ENCODE measurements at places on chromosomes 16 and 17.

DNA sequence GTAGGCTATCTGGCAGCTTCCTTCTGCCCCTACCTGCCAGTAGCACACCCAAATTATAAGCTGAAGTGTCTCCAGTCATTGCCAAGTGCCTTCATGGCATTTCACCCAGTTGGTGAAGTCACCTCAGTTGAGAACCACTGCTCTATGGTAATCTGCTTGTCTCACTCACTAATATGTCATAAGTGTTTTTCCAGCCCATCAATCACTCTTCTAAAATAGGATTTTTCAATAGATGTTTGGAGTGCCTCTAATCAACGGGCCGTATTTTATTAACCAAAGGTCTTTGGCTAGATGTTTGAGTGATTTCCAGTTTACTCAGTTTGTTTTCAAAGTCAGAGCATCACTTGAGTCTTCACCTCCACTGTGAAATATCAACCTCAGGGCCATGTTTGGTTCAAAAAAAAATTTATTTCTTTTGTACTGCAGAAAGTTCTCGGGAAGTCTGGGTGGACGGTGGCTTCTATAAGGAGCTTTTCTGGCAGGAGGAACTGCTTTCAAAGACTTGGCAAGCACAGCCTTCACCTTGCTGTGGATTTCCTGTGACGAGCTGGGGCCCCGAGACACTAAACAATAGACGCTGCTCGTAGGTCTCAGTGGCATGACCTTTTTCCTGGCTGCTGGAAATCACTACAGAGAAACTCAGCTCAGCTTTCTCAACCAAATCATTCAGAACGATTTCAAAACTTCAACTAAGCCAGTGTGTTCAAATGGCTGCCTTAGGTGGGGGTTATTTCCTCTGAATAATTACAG is 95.2 kb upstream of the FOXF1 start:
- no peak for DNase-seq

- no peak for DNase-seq
Observed at GRCh38 chr17:1963250-1963649, 61.9 kb downstream of the RTN4RL1 start.

DNA sequence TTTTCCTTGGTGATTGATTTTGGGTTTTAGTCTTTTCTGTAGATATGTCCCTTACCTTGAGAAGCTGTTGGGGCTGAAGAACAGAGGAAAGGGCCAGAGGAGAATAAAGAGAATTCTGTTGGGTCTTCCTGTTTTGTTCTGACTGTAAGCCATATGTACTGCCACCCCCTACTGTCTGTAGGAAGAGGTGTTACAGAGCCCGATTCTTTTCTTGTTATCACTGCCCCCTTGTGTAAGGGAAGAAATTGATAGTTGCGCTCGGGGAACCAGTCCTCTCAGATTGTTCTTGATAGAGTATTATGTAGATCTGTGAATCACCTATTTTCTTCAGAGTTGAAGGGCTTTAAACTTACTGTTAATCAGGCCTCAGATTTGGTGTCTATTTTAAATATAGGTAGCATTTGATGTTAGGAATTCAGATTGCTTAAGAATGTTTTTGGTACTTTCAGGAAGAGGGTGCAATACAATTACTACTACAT is 2.4 kb downstream of the TANC2 start:
- DNase-seq: no peak

- peak; percentile 24 for DNase-seq
Observed at GRCh38 chr16:57266531-57267260, 17.8 kb downstream of the PLLP start.

DNA sequence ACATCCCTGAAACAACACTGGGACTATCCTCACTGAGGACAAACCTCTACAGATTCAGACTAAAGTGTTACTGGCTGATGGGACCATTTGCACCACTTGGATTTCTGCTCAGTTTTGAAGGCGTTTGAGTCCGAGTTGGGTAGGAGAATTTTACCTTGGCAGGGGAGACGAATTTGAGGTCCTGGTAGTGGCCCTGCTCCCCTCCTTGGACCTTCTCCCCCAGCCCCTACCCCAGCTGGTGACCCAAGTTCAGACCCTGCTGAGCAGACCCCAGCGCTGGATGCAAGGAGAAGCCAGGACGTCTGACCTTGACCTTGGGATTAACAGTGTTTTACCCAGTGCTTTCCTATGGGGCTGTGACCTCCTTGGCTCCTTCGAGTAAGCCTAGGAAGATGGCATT is 13.6 kb downstream of the CACNG5 start:
- no peak for DNase-seq

DNA sequence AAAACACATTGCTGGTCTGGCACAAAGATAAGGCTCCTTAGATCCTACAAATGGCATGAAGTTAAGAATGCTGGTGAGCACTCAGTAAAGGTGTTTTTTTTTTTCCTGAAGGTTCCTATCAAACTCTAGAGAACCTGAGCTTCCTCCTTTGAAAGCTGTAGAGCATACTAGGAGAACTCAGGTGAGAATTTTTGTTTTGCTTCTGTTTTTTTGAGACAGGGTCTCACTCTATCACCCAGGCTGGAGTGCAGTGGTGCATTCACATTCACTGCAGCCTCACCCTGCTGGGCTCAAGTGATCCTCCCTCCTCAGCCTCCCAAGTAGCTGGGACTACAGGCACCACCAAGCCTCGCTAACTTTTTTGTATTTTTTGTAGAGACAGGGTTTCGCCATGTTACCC is 21.0 kb upstream of the CIITA start:
- no peak for DNase-seq

DNA sequence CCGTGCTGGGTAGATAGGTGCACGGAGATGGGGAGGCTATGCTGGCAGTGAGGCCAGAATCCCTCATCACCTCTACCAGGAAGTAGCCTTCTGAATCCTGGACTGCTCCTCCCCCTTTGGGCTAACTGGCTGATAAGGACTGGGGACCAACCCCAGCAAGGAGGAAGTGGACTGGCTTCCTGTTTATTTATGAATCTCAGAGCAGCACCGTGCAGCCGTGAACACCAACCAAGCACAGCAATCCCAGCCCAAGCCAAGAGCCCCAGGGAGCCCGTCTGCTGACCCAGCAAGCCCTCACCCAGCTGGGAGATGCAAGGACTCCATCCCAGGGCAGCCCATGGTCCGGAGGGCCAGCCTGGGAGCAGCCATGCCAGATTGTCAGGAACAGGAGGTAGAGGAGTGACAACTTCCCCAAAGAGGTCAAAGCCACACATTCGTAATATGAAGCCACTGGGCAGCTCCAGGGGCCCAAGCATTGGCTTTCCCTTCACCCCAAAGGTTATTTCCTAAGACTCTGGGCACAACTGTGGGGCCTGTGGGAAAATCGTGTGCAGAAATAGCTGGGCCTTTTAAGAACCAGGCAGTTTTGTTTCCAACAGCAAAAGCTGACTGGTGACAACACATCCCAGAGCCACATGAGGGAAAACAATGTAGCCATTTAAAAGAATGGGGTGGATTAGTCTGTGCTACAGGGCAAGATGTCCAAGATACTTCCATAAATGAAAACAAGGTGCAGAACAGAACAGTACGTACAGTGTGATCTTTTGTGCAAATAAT is 23.9 kb downstream of the PHB1 start:
- no peak for DNase-seq

- DNase-seq: no peak
Observed at GRCh38 chr16:10517868-10518267, 62.5 kb downstream of the EMP2 start.

GRCh38 chr16:77943801-77944200 is 78.5 kb upstream of the CLEC3A start:
- no peak for DNase-seq

- DNase-seq: no peak
Observed at GRCh38 chr16:89094252-89094879, 714 bp downstream of the ACSF3 start.

DNA sequence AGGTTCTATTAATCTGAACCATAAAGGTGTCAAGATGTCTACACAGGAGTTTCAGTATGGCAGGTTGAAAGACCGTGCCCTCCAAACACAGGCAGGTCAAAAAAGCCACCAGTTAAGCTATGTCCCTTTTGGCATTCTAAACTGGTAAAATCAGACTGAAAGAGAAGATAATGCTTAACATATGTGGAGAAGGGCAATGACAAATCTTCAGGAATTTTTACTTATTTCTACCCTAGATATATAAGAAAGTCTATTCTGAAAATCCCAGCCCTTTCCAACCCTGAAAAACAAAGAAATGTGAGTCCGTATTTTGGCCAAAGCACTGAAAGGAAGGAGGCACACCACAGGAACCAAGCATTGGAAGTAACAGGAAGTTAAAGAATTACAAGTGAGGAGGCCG is 16.5 kb downstream of the AP1G1 start:
- DNase-seq: no peak

- no peak for DNase-seq
Observed at GRCh38 chr17:9402590-9403199, 172.9 kb downstream of the STX8 start.

- no peak for DNase-seq
Observed at GRCh38 chr17:72517413-72518158, 396.8 kb downstream of the SOX9 start.

- DNase-seq: no peak
Observed at GRCh38 chr17:21356537-21357127, 19.5 kb upstream of the KCNJ12 start.

GRCh38 chr16:85227084-85227945 is 115.0 kb upstream of the CIBAR2 start:
- no peak for DNase-seq

- no peak for DNase-seq
Observed at GRCh38 chr17:81328489-81328888, 33.4 kb upstream of the SLC38A10 start.

GRCh38 chr16:24986512-24987303 is 28.5 kb downstream of the ARHGAP17 start:
- DNase-seq: no peak

DNA sequence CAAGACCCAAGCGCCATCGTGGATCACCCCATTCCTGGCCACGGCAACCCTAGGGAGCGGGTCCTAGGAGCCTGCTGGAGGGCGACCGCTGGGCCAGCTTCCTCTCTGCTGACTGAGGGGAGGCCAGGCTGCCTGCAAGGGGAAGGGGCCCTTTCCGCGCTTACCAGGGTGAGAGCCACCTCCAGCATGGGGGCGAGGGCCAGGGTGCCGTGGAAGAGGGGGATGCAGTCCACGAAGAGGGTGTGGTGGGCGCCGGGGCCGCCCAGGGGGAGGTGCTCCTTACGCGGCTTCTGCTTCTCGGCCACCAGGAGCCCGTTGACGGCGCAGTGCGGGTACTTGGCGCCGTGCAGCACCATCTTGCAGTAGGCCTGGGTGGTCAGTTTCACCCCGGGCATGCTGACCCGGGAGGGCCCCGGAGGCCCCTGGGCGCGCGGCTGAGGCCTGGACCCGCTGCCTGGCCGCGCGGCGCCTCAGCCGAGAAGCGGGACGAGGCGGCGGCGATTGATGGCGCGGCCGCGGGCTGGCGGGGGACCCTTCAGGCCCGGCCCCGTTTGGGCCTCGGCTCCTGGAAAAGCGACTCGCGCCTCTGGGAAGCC is 345 bp downstream of the EMC8 start:
- peak; percentile 10 for DNase-seq

- DNase-seq: no peak
Observed at GRCh38 chr16:55039511-55039910, 108.8 kb downstream of the IRX5 start.

GRCh38 chr16:60329108-60329507 is 1595.0 kb upstream of the GOT2 start:
- no peak for DNase-seq

GRCh38 chr17:31279401-31279800 is 17.6 kb downstream of the OMG start:
- DNase-seq: no peak

GRCh38 chr16:89722392-89723278 is 1.3 kb downstream of the ZNF276 start:
- DNase-seq: peak; percentile 39

- DNase-seq: peak; percentile 32
Observed at GRCh38 chr17:27481327-27481726, 25.1 kb downstream of the KSR1 start.
